HepG2 (cell line): ENCODE measurements at places on chromosomes 7 and 10. TPM values are rescaled to one million over a fixed set of nuclear protein-coding genes. Genes with fewer than 3 reads are reported as not detected.

DNA sequence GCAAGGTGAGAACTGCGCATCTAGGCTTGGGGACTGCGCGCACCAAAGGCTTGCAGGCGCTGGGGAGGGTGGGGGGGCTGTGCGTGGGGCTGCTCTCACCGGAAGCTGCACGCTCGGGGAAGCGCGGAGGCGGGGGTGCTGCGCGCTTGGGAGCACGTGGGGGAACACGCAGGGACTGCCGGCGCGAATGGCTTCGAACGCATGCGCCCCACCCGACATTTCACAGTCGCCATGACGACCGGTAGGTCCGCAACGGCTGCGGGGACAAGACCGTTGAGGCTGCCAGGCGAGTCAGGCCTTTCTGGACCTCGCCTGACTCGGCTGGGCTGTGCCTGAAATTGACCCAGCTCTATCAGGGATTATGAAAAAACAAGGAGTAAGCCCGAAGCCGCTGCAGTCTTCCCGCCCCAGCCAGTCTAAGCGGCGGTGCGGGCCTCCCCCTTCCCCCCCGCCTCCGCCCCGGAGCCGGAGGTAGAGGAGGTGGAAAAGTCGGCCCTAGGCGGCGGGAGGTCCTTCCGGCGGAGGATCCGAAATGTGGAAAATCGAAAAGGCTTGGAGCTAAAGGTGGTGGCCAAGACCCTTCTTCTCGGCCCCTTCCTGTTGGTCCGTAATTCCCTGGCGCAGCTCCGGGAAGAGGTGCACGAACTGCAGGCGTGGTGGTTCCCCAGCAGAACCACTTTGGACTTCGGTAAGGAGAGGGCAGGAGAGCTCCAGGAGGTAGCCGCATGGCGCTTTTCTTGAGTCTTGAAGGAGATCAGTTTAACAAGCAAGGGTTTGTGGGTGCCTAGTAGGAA lies 34.9 kb upstream of the STEAP1 start:
- DNase-seq, result no peak

DNA sequence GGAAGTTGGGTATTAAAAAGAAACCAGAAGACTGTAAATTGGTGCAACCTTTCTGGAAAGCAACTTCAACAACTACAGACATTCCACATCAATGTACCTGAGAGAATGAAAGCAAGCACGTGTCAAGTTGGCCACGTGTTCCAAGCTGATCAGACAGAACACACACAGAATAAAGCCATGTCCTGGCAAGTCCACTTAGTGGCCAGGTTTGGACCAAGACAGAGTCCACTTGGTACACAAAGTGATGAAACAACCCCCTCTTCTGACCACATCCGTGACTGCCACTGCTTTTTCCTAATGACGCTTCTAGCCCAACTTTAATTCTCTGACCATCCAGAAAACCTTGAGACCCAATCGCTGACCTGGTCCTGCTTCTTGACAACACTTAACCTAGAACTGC lies 109.4 kb downstream of the ABLIM1 start:
- peak; percentile 80 for DNase-seq

GRCh38 chr10:110252151-110252550 lies 44.7 kb downstream of the MXI1 start:
- DNase-seq, result no peak

GRCh38 chr10:118816471-118817168 lies 61.9 kb upstream of the CACUL1 start:
- DNase-seq, result no peak

Gene GLI3
- not detected in 2 replicates for total RNA-seq

DNA sequence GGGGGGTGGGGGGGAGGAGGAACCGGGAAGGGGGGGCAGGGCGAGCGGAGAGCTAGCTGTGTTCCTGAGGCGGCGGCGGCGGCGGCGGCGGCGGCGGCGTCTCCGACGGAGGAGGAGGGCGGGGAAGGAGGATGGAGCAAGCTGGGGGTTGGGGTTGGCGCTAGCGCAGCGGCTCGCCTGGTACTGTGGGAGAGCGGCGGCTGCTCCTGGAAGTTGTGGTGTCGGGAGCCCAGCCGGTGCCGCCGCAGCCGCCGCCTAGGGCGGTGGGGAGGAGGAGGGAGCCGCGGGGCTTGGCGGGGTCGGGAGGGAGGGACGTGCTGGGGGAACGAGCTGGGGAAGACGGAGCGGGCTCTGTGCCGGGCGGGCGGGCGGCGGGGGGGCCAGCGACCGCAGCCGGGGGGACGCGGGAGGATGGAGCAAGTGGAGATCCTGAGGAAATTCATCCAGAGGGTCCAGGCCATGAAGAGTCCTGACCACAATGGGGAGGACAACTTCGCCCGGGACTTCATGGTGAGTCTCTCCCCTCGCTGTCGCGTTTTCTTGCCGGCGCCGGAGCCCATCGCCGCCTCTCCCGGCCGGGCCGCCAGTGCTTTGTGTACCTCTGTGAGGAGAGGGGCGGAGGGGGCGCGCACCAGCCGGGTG lies at the start of gene PTPN12:
TSS of gene PTPN12 (plus strand) at position 160 of the 642 bp plus-strand sequence. CDS start at position 412, 252 bp downstream.
- no peak for DNase-seq

- no peak for DNase-seq
These were observed 78.6 kb upstream of the ADRB1 start for GRCh38 chr10:113965077-113965476.

GRCh38 chr10:100970076-100970913 lies 991 bp downstream of the SEMA4G start:
- DNase-seq, result peak; percentile 84

- no peak for DNase-seq
These were observed 87.2 kb downstream of the MDFIC start for GRCh38 chr7:115009139-115009538.

Gene POLR2J2
- 0.22 and 1.6 TPM in 2 replicates for total RNA-seq

GRCh38 chr7:15158141-15158810 lies 255.7 kb upstream of the DGKB start:
- DNase-seq, result no peak

- DNase-seq, result no peak
These were observed 103.3 kb upstream of the POT1 start for GRCh38 chr7:125032943-125033342.

Gene CNPY1
- not detected in 2 replicates for total RNA-seq

GRCh38 chr7:75878312-75878768 lies 494 bp upstream of the RHBDD2 start:
- DNase-seq, result no peak

- no peak for DNase-seq
These were observed 260.7 kb downstream of the EXOC4 start for GRCh38 chr7:133513608-133514007.

DNA sequence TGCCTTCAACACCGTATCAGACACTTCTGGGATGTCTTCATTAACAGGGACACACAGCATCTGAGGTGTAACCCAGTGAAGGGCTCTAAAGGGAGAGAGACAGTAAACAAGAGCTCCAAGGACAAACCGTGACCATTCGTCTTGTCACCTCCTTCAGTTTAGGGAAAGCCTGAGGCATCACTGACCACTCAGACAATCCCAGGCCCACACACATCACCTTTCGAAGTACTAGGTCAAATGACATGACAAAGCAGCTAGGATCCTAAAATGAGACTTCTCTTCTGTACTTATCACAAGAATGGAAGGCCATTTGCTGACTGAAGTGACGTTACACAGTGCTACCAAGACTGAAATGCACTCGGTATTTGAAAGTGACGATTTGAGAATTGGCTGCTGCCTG lies 200.7 kb upstream of the KCTD7 start:
- no peak for DNase-seq

GRCh38 chr7:41053820-41054219 lies 649.1 kb downstream of the INHBA start:
- no peak for DNase-seq

Gene GPR85
- not detected in 2 replicates for total RNA-seq

Gene GPR146
- 0.84 and 2.0 TPM in 2 replicates for total RNA-seq

- DNase-seq, result no peak
These were observed 93.6 kb downstream of the PRLHR start for GRCh38 chr10:118501637-118502440.

- no peak for DNase-seq
These were observed 54.4 kb downstream of the PRKCQ start for GRCh38 chr10:6525599-6526165.

DNA sequence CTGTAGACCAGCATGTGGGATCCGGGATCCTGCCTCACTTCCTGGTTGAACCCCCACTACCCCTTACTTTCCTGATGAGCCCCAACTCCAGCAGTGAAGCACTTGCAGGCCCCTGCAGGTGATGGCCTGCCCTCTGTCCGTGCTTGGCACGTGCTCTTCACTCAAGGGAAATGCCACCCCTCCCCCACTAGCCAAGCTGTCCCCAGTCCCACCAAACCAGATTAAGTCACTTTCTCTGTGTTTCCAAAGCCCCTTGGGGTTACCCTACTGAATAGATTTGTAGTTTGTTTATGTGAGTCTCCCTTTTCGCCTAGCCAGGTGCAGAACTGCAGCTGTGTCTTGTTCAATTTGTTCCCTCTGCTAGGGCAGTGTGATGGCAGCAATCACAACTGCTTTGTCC lies 121.7 kb downstream of the WDFY4 start:
- DNase-seq, result no peak

DNA sequence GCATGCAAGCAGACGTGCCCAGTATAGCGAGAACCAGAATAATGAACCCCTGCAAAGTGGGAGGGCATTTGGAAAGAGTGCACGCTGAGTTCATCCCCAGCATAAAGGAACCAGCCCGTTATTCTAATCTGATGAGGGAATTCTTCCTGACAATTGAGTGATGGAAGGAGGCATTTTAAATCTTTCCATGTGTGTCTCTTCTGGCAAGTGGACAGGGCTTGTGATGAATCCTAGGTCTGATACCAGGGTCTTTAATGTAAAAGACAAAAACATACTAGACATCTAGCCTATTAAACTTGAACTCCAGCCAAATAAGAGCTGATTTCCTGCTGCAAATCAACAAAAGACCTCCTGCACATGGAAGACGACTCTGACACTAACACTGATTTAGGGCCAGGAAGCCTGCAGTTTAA lies 301.2 kb downstream of the DPP6 start:
- DNase-seq, result no peak

- DNase-seq, result no peak
These were observed 22.9 kb downstream of the RBM33 start for GRCh38 chr7:155667241-155667829.

DNA sequence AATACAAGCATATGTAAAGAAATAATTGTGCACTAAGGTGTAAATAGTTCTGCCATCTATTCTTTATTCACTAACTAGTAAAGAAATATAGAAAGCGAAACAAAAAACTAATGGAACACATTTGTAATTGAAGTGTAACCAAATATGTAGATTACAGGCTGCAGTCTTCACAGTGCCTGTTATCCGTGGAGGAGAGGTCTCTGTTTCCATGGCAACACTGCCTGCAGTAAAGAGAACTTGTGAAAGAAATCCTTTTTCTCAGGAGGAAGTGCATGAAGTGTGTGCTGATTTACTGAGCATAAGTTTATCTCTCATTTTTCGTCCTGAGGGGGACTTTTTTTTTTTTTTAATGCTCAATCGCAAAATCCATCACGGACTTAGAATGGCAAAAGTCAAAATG lies 102.5 kb downstream of the APBB1IP start:
- no peak for DNase-seq

- DNase-seq, result no peak
These were observed 31.6 kb downstream of the CHRM2 start for GRCh38 chr7:136900005-136900404.

Gene CDNF
- total RNA-seq, result 0.33 and 0.38 TPM in 2 replicates

- no peak for DNase-seq
These were observed 39.3 kb downstream of the TRIM24 start for GRCh38 chr7:138499340-138499739.

Gene CCT6A
- 292 and 425 TPM in 2 replicates for total RNA-seq

Gene MKRN1
- 32.8 and 38.2 TPM in 2 replicates for total RNA-seq

Gene GPR26
- not detected in 2 replicates for total RNA-seq

DNA sequence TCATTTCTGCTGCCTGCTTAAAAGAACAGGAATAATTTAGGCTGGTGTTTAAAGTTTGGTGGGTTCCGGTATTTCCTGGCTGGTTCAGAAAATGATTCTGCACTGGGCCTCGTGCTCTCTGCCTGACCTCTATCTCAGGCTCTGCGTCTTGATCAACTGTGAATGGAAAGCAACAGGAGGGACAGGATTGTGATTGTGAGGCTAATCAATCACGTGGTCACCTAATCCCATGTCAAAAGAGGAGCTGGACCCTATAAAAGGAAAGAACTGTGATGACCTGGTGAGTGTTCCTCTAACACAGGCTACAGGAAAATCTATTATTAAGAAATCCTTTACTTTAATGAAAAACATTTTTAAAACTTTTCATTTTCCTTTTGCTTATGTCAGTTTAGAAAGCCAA lies at the start of gene DHX32:
TSS of gene DHX32 (minus strand) at position 101 of the 400 bp plus-strand sequence. CDS start 468 bp downstream, outside the sequence.
- DNase-seq, result no peak

DNA sequence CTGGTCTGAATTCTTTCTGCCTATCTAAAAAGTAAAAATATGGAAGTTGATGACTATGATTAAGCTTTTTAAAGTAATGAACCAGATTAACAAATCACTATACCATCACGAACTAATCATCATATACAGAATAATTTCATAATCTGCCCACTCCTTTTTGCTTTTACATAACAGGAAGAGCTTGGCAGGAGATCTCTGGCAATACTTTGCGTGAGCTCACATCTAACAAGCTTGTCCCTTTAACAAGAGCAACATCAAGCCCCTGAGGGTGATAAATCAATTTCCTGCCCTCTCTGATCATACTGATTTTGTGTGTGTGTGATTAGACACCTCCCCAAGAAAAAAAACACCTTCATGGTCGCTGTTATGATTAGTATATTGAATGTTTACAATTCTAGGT lies 143.5 kb upstream of the ASAH2 start:
- no peak for DNase-seq

DNA sequence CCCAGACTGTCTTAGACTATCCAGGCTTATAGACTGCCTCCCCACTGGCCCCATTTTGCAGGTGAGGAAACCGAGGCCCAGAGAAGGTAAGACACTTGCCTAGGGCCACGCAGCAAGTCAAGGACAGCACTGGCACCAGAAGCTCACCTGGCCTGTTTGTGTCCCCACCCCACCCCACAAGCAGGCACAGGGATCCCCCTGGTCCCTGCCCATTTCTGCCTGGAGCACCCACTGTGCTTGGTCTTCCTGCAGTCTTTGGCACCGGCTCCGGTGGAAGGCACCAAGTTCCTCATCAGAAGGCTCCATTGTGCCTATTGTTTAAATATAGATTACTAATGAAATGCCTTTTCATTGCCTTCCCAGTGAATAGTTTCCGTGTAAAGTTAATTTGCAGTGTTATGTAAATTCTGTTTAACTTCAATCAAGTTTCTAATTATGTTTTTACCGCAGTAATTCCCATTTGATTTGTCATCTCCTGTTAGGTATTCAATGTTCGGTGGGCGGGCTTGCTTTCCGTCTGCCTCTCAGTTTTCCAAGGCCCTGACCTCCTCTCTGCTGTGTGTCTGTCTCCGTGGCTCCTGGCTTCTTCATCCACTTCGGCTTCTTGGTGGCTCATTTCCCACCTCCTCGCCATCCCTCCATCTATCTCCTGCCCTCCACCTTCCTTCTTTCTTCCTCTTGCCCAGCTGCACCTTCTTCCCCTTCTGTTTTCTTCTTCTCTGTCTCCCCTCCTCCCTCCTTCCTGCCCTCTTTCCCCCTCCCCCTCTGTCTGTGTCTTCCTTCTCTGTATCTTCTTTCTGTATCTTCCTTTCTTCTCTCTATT lies 75.8 kb downstream of the ZMIZ1 start:
- DNase-seq, result no peak

GRCh38 chr7:40921589-40922315 lies 781.1 kb downstream of the INHBA start:
- DNase-seq, result no peak

Gene SLC16A12
- total RNA-seq, result 0.02 TPM in 1 of 2 replicates, not detected in the other
